ENCODE measurements at places on chromosomes 11 and 22.

DNA sequence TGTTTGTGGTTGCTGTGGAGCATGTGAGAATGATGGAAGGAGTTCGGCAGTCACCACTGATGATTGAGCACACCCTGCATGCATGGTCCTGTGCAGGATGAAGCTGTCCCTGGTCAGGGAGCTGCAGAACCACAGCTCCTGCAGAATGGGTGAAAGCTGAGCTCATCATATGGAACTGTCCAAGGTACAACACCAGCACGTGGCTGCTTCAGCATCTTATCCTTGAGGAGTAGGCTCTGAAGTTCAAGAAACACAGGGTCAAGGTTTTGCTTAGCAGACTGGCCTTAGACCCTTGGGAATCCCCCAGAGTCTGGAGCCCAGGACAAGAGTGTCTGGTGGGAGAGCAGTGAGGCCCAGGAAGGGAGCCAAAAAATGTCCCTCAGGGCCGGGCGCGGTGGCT is 182.4 kb upstream of the LARGE1 start:
- DNase-seq = no peak
- no peak overlapping the region for H3K27ac ChIP-seq
- H3K4me3 ChIP-seq = no peak overlapping the region
- H3K36me3 ChIP-seq = no peaks in the 10 kb centered on the region
- no peaks in the 10 kb centered on the region for H3K27me3 ChIP-seq

DNA sequence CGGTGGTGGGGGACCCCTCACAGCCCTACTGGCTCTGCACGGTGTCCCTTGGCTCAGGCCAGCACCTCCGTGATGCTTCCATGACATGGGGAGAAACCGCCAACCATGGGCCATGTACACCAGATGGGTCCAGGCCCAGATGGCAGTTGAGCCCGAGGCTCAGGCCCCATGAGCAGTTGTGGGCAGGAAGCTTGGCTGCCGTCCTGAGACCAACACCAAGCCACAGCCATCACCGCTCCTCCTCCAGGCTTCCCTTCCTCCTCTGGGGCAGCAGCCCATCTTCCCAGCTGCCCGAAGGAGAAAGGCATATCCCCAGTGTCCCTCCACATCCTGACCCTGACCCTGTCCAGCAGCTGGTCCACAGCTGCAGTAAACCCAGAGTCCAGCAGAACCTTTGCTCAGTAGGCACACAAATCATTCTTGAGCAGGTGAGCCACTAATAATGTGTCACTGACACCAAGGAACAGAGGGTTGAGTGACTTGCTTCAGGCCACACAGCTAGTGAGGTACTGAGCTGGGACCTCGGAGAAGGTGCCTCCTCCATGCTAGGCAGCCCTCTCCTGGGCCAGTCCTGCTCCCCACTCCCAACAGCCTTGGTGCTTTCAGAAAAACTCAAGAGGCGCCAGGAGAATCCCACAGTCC is 204.9 kb downstream of the CTTN start:
- no peak for DNase-seq
- no peak overlapping the region for H3K4me3 ChIP-seq
- no peaks in the 10 kb centered on the region for H3K27me3 ChIP-seq
- H3K36me3 ChIP-seq = no peaks in the 10 kb centered on the region

- H3K36me3 ChIP-seq = no peaks in the 10 kb centered on the region
- no peak overlapping the region for H3K27ac ChIP-seq
- no peak for DNase-seq
- H3K4me3 ChIP-seq = no peak overlapping the region
- H3K27me3 ChIP-seq = no peaks in the 10 kb centered on the region
Observed at GRCh38 chr11:130761560-130762220, 154.6 kb downstream of the SNX19 start.

DNA sequence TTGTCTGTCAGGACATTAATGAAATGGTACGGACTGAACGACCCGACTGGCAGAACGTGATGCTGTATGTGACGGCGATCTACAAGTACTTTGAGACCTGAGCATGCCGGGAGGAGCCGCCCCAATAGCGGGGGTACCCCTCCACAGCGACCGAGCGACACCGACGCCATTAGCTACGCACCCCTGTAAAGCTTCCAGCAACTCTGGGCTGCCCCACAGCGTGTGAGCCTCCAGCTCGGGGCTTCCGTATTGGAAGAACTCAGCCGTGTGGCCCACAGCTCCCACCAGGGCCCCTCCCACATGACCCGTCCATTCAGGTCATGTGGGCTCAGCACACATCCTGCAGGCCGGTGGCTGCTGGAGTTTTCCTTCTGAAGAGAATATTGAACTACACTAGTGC is 12.9 kb upstream of the ADORA2A start:
- H3K36me3 ChIP-seq = peaks cover 68% of the 10 kb centered on the region
- no peaks in the 10 kb centered on the region for H3K27me3 ChIP-seq
- no peak for DNase-seq
- no peak overlapping the region for H3K4me3 ChIP-seq
- no peak overlapping the region for H3K27ac ChIP-seq

GRCh38 chr11:76296731-76297542 is 84.0 kb downstream of the THAP12 start:
- H3K27ac ChIP-seq = no peak overlapping the region
- no peaks in the 10 kb centered on the region for H3K4me1 ChIP-seq
- no peak overlapping the region for H3K4me3 ChIP-seq
- H3K36me3 ChIP-seq = no peaks in the 10 kb centered on the region
- no peaks in the 10 kb centered on the region for H3K27me3 ChIP-seq

- H3K4me1 ChIP-seq = no peaks in the 10 kb centered on the region
- no peaks in the 10 kb centered on the region for H3K36me3 ChIP-seq
- H3K4me3 ChIP-seq = no peak overlapping the region
- no peaks in the 10 kb centered on the region for H3K27me3 ChIP-seq
- no peak for DNase-seq
Observed at GRCh38 chr11:118645066-118645715, 34.3 kb downstream of the TREH start.

- H3K27me3 ChIP-seq = no peaks in the 10 kb centered on the region
- no peaks in the 10 kb centered on the region for H3K36me3 ChIP-seq
- no peak overlapping the region for H3K4me3 ChIP-seq
- no peak for DNase-seq
- H3K4me1 ChIP-seq = no peaks in the 10 kb centered on the region
Observed at GRCh38 chr22:34834059-34834458, 231.9 kb upstream of the ISX start.

- DNase-seq = no peak
- H3K27me3 ChIP-seq = no peaks in the 10 kb centered on the region
- no peaks in the 10 kb centered on the region for H3K36me3 ChIP-seq
- no peak overlapping the region for H3K27ac ChIP-seq
- H3K4me3 ChIP-seq = no peak overlapping the region
Observed at GRCh38 chr11:16402654-16403447, 46.5 kb upstream of the SOX6 start.

GRCh38 chr11:101096036-101096704 is 33.4 kb downstream of the PGR start:
- H3K27ac ChIP-seq = no peak overlapping the region
- DNase-seq = no peak
- H3K27me3 ChIP-seq = no peaks in the 10 kb centered on the region
- H3K4me3 ChIP-seq = no peak overlapping the region

DNA sequence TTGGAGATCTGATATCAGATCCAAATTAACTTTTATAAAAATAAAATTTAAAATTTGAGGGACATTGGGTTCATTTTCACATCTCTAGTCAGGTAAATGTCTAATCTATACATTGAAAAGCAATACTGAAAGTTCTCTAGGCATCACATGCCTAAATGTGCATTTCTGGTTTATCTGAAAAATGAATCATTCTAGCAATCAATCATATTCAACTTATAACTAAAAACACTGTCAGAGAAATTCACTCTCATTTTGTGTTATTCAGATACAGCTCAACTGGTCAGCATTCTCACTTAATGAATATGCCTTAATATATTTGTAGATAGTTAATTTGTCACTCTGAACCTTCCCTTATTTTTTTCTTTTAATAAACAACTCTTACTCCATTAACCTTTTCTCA is 243.2 kb downstream of the CASP12 start:
- no peaks in the 10 kb centered on the region for H3K36me3 ChIP-seq
- no peak overlapping the region for H3K4me3 ChIP-seq
- no peak for DNase-seq

DNA sequence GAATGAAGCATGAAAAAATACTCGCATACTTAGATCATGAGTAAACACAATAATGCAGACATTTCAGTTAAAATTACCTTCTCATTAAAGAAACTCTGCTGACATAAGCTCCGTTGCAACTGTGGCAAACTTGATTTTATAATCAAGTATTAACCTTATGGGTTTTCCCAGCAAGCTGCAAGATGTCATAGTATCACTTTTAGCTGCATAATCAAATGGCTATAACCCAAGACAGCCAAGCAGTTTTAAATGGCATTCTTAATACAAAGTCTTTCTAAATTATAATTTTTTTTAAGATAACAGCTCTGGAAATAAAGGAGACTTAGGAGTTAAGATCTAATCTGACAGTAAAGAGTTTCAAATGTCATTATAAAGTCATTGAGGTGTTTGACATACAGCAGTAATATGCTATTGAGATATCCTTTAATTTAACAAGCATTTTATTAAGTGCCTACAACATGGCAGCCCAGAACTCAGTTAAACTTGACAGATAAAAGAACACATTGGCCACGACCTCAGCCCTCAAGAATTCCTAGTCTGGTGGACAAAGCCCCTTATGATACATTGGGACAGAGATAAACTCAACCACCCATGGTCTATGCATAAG is 163.1 kb upstream of the FAT3 start:
- no peak overlapping the region for H3K27ac ChIP-seq
- no peak for DNase-seq
- no peaks in the 10 kb centered on the region for H3K4me1 ChIP-seq
- no peak overlapping the region for H3K4me3 ChIP-seq

GRCh38 chr22:24474649-24475255 is 20.4 kb upstream of the UPB1 start:
- no peak overlapping the region for H3K4me3 ChIP-seq
- DNase-seq = no peak
- no peaks in the 10 kb centered on the region for H3K27me3 ChIP-seq
- H3K36me3 ChIP-seq = no peaks in the 10 kb centered on the region
- H3K27ac ChIP-seq = no peak overlapping the region

DNA sequence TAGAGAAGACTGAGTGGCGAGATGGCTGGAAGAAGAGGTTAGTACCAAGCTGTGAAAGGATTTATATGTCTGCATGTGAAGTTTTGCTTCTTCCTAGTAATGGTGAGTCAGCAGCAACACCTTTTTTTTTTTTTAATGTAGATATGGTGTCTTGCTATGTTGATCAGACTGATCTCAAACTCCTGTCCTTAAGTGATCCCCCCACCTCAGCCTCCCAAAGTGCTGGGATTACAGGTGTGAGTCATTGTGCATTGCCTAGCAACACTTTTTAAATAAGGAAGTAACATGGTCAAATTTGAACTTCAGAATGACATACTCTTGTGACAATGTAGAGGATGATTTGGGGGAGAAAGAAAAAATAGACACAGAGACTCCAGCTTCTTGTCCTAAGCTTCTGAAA is 6.5 kb upstream of the CSTPP1 start:
- DNase-seq = peak; percentile 14
- no peaks in the 10 kb centered on the region for H3K36me3 ChIP-seq
- no peak overlapping the region for H3K27ac ChIP-seq
- H3K4me1 ChIP-seq = no peaks in the 10 kb centered on the region

- no peaks in the 10 kb centered on the region for H3K36me3 ChIP-seq
- DNase-seq = peak; percentile 78
- peaks cover 57% of the 10 kb centered on the region for H3K4me1 ChIP-seq
Observed at GRCh38 chr11:64624883-64625481, 34.0 kb downstream of the SLC22A12 start.

GRCh38 chr22:20106849-20107237 is 9.1 kb upstream of the RANBP1 start:
- no peak for DNase-seq
- peaks cover 6% of the 10 kb centered on the region for H3K4me1 ChIP-seq
- no peak overlapping the region for H3K27ac ChIP-seq

DNA sequence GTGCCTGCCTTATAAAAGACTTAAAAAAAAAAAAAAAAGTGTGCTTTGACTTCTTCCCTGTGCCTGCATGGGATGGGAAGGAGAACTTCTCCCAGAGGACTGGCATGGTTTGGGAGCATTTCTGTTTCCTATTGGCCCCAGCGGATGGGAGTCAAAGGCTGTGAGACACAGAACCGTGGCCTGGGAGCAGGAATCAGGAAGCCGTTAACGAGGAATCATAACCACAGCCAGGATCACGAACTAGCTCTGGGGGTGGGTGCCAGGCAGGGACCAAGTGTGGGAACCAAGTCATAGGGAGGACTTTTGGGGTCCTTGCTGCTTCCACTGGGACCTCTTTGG is 526 bp downstream of the C1QTNF6 start:
- DNase-seq = no peak
- no peaks in the 10 kb centered on the region for H3K36me3 ChIP-seq
- no peak overlapping the region for H3K27ac ChIP-seq
- H3K27me3 ChIP-seq = peaks cover 3% of the 10 kb centered on the region
- H3K4me3 ChIP-seq = no peak overlapping the region

DNA sequence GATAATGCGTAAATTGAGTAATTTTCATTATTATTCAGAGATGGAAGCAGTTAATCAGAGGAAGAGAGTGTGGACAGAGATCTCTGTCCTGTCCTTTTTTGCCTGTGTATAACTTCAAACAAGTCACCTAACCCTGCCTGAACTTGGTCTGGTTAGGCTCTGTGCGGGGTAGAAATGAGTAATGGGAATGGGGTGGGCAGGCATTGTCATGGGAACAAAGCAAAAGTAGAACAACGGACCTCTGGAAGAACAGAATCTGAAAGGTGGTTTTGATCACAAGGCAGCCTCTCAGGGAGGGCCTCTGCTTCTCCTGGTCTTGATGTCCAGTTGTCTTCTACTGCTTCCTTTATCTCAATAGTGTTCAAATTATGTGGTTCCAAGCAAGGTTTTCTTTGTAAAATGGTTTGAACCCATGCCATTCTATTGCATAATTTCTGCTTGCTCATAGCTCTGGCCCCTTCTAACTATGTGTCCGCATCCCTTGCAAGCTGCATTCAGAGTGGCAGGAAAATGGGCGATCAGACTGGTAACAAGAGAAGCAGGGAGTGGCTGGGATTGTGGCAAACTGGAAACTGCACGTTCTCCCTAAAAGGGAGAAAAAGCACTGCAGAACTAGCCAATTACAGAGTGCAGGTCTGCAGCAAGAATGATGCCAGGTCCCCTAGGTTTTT is 76.1 kb downstream of the PRR5L start:
- H3K4me3 ChIP-seq = no peak overlapping the region
- H3K27ac ChIP-seq = no peak overlapping the region
- peaks cover 33% of the 10 kb centered on the region for H3K4me1 ChIP-seq

All from CD14-positive monocyte (primary cell).